ENCODE measurements at places on chromosomes 6 and 20. TPM values are rescaled to one million over a fixed set of nuclear protein-coding genes. Genes with fewer than 3 reads are reported as not detected.

The GLP1R gene
- polyA plus RNA-seq, result not detected

The JPH2 gene
- polyA plus RNA-seq, result 9.5 TPM

The MACROD2 gene
- polyA plus RNA-seq, result 1.3 TPM

The TRIM31 gene
- not detected for polyA plus RNA-seq

The CCM2L gene
- polyA plus RNA-seq, result not detected

GRCh38 chr6:165181951-165182414 lies 127.4 kb downstream of the C6orf118 start:
- DNase-seq, result peak; percentile 2

DNA sequence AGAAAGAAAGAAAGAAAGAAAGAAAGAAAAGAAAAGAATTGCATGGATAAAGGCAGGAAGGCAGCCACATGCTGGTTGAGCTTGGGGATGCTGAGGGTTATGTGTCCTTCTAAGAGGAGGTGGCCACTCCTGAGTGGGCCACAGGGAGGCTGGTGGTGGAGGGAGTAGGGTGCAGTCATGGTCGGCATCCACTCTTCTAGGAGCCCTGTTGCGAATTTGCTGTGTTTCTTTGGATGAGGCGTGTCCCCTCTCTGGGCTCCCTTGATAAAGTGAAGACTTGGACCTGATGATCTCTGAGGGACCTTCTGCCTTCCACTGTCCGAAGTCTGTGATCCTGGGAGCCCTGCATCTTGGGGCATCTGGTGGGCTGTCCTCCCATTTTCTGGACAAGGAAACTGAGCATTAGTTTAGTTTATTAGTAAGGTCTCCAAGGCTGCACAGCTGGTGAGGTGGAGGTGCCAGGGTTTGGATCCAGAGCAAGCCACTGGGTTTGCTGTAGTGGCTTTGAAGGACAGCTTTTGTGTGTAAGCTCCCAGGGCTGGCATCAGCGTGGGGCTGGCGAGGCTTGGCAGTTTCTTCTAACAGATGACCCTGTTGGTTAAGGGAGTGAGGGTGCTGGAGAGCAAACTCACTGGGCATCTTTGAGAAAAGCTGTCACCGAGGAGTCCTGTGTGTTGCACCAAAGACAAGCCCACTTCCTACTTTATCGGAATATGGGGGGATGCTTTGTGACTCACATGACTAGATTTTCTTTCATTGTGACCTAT lies 4.3 kb downstream of the DLGAP4 start:
- no peak for DNase-seq

GRCh38 chr6:110296241-110297025 lies 61.7 kb downstream of the METTL24 start:
- DNase-seq, result no peak

DNA sequence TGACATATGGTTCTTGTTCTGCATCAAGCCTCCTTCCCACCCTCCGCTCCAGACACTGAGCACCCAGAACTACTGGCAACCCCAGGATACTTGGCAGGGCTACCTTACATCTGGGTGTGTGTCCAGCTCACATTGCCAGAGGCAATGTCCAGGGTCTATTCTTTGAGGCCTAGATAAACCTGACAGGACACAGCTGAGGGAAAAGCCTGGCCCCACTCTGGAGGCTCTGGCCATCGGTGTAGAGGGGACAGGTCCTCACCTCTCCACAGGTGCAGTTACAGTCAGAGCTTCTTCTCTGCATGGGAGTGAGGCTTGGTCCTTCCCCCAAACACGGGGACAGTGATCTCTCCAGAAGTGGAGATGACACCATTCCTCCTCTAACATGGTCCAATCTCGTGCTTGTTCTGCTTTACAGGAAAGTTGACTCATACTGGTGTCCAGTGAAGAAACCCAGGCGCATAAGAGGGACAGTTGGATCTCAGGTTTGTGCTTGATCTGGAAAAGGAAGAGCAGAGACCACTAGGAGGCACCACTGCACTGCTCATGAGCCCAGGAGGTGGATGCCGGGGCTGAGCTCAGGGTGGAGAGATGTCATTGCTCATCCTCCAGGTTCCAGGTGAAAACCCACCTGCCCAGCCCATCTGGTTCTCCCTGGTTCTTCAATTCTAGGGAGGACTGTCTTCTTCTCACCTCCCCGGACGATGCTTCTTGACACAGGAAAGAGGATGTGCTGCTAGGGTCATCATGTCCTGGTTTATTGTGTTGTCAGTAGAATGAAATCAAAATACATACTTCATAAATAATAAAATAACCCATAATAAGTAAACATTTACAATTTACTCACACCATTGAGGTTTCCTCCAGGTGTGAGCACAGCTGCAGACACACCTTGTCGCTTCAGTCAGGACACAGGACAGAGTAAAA lies 14.7 kb downstream of the HLA-F start:
- DNase-seq, result no peak

DNA sequence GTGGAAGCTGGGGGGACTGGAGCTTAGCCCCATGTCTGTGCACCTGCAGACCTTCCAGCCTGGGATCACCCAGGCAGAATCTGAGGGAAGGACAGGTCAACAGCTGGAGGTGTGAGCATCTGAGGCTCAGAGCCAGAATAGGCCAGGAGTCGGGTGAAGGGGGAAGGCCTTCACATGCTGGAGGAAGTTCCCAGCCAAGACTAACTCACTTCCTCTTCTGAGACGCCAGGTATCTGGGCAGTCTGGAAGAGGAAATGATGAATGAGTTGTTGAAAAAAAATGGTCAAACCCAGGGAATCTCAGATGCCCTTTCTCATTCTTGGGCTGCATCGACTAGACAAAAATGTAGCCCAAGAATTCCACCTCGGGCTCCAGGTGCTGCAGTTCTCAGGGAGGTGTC lies 73.6 kb upstream of the TIAM2 start:
- DNase-seq, result no peak

GRCh38 chr6:31822036-31822821 lies 5.3 kb upstream of the HSPA1B start:
- DNase-seq, result no peak

Measured in BJ (cell line).